Activated CD8-positive, alpha-beta T cell treated with anti-CD3 and anti-CD28 coated beads for 36 hours (primary cell): ENCODE measurements at places on chromosomes 1 and 21. TPM values are rescaled to one million over a fixed set of nuclear protein-coding genes. Genes with fewer than 3 reads are reported as not detected.

The RAB25 gene
- 0.63 TPM for total RNA-seq

The KCNAB2 gene
- total RNA-seq: 299 TPM

DNA sequence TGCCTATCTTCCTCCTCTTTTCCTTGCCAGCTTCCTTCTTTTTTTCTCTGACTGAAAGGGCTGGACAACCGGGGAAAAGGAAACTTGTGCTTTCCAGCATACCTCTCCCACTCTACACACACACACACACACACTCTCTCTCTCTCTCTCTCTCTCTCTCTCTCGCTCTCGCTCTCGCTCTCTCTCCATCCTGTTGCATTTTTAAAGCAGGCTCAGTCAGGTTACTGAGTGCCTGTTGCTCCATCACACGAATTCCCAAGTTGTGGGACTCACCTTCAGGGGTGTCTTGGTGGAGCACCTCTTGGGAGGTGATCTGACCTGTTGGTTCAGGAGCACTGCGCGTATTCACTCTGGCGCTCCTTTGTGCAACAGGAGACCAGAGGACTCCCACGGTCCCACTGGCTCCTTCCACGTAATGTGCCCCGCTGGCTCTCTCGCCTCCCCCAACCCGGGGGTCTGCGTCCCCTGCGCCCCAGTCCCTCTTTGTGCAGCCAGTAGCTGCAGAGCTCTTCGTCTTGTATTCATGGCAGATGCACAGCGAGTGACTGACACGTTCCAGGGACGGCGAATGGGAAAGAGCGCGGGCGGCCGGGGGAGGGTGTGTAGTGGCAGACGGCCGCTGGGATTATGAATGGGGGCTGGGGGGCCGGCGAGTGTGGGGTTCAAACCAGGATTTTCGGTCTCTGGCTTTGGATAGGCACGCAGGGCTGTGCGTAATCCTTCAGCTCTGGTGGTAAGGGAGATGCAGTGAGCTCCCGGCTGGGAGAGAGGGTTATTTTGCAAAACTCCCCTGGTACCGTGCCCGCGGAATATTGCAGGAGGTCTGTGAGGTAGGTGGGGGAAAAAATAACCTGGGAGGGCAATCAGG is 660 bp upstream of the PDE4B start:
- H3K27ac ChIP-seq: no peak overlapping the region
- H3K36me3 ChIP-seq: no peaks in the 10 kb centered on the region
- peaks cover 46% of the 10 kb centered on the region for H3K27me3 ChIP-seq
- H3K4me1 ChIP-seq: no peaks in the 10 kb centered on the region

DNA sequence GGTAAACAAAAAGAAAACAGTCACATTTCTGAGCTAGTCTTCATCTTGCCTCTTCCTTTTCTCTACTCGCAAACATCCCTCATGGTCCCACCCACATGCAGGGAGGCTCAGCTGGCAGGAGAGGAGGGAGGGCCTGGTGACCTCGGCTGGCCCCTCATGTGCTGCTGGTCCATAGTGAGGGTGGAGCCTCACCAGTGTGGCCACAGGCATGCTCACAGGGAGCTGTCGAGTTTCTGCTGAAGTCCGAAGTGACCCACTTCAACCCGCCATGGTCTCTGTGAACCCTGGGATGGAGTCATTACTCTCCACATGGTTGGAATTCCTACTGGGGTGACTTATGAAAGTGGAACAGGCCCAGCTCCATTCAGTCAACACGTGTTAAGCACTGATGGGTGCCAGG is 253.4 kb downstream of the RHOU start:
- no peak overlapping the region for H3K27ac ChIP-seq
- H3K4me3 ChIP-seq: no peak overlapping the region
- H3K36me3 ChIP-seq: no peaks in the 10 kb centered on the region
- H3K27me3 ChIP-seq: peaks cover 1% of the 10 kb centered on the region
- DNase-seq: no peak

- peaks cover 15% of the 10 kb centered on the region for H3K4me1 ChIP-seq
- H3K27ac ChIP-seq: no peak overlapping the region
- H3K27me3 ChIP-seq: peaks cover 11% of the 10 kb centered on the region
- peak; percentile 33 for DNase-seq
- H3K4me3 ChIP-seq: no peak overlapping the region
These were observed 24.4 kb upstream of the FGGY start for GRCh38 chr1:59272507-59272906.
